ENCODE measurements at places on chromosomes 2 and 18.

DNA sequence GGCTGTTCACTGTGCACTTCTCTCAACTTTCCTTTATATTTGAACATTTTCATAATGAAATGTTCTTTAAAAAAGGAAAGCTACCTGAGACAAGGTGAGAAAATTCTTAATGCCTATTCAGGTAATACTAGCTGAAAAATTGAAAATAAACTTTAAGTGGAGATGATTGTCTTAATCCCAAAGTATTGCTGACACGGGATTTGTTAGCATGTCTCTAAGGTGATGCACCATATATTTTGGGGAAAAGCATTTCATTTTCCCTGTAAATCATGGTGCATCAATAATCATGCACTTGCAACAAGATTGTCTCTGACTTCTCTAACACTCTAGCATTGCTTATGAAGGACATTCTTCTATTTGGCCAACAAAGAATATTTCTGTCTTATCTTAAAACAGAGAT is 848.0 kb downstream of the DPP10 start:
- no peak for DNase-seq

- no peak for DNase-seq
Measured at GRCh38 chr18:32553174-32553573, 82.5 kb upstream of the GAREM1 start.

DNA sequence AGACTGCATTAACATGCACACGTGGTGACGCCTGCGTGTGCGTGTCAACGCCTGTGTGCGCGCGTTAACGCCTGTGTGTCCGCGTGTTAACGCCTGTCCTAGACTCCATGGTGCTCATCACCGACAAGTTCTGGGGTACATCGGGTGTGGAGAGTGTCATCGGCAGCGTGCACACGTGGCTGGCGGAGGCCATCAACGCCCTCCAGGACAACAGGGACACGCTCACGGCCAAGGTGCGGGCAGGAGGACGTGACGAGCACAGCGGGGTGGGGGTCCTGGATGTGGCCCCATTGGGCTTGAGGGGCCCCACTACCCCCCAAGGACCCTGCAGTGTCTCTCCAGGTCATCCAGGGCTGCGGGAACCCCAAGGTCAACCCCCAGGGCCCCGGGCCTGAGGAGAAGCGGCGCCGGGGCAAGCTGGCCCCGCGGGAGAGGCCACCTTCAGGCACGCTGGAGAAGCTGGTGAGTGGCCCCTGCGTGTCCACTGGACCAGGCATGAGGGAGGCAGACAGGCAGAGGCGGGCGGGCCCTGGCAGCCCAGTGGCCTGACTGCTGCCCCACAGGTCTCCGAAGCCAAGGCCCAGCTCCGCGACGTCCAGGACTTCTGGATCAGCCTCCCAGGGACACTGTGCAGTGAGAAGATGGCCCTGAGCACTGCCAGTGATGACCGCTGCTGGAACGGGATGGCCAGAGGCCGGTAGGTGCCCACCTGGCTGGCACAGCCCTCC is 29.2 kb downstream of the GPC1 start:
- DNase-seq, result no peak

DNA sequence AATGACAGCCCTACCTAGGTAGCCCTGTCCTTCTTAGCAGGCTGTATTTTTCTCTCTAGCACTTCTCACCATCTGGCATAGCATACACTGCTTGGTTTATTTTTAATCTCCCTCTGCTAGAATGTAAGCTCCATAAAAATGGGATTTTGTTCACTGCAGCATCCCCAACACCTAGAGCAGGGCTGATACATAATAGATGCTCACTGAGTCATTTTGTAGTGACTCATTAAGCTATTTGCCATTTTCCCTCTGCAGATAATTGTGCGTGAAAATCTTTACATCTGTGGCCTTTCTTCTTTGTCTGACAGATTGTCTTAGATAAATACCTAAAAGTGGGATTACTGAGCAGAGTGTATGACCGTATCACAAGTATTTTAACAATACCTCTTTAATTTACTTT is 82.5 kb downstream of the CERS6 start:
- no peak for DNase-seq

- no peak for DNase-seq
Measured at GRCh38 chr18:36769611-36770314, 59.0 kb downstream of the TPGS2 start.

DNA sequence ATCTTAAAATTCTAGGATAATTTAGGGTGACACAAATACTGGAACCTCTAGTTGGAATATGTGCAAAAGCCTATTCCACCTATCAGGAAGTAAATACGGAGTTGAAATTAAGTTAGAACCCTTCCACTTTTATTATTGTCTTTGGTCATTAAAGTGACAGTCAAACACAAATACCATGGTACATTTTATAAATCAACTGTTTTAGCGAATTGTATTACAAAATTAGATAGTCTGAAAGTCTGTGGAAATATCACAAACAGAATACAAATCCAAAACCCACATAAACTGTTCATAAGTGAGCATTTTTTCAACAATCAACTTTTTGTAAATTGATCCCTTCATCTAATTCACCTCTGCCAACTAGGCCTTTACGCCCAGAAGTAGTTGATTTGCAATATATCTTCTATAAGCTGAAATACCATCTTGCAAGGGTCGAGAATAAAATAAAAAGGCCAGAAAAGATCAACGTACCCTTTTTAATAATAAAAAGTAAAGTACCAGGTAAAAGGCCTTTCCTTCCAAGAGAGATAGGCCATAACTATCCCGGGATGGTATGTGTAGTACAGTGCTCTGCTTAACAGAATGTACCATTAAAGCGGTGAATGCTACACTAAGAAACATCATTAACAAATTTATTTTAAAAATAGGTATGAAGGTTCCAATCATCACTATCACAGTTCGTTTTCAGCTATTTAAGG is 1.3 kb downstream of the USP34 start:
- DNase-seq, result no peak

DNA sequence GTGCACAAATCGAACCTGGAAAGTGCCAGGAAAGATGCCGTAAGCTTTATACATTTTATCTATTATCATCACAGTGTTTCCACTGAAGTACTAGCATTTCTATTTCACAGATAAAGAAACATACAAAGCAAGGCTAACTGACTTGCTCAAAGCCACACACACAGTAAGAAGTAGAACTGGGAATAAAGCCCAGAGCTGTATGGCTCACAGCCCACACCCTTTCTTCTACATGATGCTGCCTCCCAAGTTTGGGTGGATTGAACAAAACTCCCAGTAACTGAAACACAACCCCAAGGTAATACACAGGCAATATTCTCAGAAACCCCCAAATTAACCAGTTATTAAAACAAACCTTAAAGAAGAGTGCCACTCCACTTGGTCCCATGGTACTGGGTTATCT is 11.2 kb downstream of the SAP130 start:
- no peak for DNase-seq

DNA sequence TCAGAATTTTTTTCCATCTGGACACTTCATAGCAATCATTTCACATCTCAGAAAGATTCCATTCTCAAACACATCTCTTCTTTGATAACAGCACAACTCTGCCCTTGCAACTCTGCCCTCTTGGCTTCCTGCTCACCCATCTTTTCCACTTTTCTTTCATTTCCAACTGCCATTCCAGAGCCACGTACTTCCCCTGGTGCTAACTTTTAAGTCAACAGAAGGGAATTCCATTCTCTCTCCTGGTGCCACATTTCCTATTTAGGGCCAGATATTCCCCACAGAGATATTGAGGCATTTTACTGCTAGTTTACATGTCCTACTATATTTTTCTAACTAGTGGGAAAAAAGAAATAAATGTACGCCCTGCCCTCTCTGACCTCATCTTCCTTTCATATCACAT is 590.2 kb downstream of the ARHGAP15 start:
- DNase-seq, result no peak

DNA sequence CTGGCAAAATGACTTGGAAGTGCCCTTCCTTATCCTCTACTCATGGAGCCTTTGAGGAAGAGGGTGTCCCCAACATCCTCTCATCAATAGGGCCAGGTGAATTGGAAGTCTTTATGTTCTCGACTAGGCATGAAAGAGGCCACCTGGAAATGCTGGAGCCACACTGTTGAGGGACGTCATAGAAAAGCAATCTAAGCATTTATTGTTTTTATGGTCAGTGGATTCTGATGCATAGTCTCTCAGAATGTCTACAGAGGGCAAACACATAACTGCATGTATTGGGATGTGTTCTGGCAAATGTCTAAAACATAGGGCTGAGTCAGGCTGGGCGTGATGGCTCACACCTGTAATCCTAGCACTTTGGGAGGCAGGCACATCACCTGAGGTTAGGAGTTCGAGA is 246.6 kb upstream of the SP5 start:
- DNase-seq, result no peak

- no peak for DNase-seq
Measured at GRCh38 chr2:228401065-228401912, 219.8 kb upstream of the SPHKAP start.

DNA sequence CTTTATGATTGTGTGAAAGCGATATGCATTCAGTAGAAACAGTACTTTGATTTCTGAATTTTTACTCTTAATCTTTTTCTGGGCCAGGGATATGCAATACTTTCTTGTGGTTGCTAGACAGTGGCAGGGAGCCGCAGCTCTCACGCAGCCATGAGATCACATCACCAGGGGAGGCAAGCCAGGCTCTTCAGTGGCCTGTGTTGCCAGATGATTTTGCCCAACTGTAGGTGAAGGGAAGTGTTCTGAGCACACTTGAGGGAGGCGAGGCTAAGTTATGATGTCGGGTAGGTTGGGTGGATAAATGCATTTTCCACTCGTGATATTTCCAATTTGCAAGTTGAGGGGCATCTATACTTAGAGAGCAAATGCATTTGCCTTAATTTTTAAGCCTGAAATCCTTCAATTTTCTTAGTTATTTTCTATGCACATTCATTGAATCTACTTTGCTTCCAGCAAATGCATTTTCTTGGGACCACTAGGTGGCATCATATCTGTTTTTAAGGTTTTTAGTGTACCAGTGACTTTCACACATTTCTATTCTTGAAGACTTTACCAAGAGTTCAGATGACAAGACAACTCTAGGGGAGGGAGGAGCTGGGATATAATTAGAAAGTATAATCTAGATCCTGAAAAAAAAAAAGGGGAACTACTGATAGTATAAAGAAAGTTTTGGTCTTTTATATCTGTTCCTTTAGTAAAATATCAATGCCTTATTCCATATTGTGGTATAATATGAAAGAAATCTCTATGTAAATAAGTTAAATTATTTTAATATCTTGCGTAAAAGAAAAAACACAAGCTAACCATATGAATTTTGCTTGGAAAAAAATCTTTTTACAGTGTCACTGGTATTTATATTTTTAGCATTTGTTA is 643.3 kb downstream of the SOCS6 start:
- DNase-seq, result peak; percentile 2

GRCh38 chr2:161063946-161064306 is 96.3 kb upstream of the TANK start:
- DNase-seq, result no peak

DNA sequence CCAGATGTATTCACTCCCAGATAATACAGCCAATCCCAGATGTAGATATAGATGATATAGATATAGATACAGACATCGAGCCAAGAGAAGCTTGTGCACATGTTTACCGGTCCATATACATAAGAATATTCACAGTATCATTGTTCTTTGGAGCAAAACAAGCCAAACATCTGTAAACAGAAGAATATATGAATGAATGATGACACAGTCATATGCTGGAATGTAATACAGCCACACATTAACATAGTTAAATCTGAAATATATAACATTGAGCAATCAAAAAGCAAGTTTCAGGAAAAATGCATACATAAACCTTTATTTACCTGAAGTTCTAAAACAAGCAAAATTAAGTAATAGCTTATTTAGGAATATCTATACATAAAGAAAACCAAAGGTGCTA is 182.5 kb downstream of the TXNL1 start:
- no peak for DNase-seq

- DNase-seq, result no peak
Measured at GRCh38 chr2:129191530-129191929, 787.9 kb upstream of the RAB6C start.
